ENCODE measurements at places on chromosomes 5 and 9.

DNA sequence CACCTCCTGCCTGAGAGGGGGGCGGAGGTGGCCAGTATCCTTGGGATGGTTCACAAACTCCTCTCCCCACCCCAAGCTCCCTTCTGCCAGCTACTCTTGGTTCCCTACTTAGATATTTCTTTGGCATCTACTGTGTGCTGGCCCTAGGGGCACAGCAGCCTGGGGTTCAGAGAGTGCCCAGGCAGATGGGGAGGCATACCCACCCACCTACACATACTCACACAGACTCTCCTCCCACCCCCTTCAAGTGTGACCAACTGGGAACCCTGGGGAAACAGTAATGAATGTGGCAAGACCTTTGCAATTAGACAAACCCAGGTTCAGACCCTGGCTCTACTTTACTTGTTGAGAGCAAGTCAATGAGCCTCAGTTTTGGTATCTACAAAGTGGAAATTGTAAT is 44.4 kb upstream of the PSD2 start:
- no peak for DNase-seq

GRCh38 chr9:72977670-72978069 is 24.8 kb upstream of the ALDH1A1 start:
- DNase-seq, result no peak

DNA sequence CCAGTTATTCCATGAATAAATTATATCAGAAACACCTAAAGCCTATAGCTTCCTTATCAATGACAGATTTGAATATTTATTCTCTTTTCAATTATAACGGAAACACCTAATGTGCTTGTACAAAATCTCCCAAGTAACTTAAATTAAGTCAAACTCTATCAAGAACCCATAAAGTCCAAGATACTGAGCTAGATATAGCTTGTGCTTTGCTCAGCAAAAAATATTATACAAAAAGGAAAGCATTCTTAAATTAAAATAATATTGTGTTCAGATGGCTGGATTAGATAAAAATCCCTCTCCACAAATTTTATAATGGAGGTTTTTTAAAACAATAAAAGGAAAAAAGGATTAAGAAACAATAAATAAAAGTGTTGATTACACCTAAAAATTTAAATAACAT is 23.7 kb downstream of the NADK2 start:
- DNase-seq, result no peak

DNA sequence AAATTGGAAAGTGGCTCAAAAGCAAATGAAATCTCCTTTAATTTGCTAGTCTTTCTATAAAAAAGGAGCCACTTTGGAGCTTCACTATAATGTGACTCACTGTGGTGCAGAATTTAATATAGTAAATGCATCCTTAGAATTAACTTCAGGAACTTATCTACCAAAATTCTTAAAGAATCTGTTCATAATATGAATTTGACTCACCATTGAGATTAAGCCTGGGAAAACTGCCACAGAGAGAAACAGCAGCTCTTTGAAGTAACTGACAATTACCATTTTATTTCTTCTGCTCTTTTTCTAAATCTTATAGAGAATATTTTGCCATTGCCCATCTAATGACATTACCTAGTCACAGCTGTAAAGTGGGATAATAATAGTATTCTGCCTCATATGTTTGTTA is 211.9 kb upstream of the CDH6 start:
- DNase-seq, result no peak

- DNase-seq, result no peak
Measured at GRCh38 chr5:10493884-10494283, 52.2 kb downstream of the ROPN1L start.

GRCh38 chr9:130237763-130238524 is 27.6 kb upstream of the HMCN2 start:
- no peak for DNase-seq

GRCh38 chr9:113621309-113621791 is 157.8 kb downstream of the RGS3 start:
- DNase-seq, result no peak
